Forelimb muscle (tissue), 1 donor: ENCODE measurements at places on chromosomes 11 and 22. TPM values are rescaled to one million over a fixed set of nuclear protein-coding genes. Genes with fewer than 3 reads are reported as not detected.

Gene KCNJ1
- polyA plus RNA-seq = 0.30 TPM

Gene OR10D3
- not detected for polyA plus RNA-seq

Gene MGAT3
- 3.5 TPM for polyA plus RNA-seq

Gene GPR83
- polyA plus RNA-seq = 0.23 TPM

Gene MSANTD4
- 16.2 TPM for polyA plus RNA-seq

Gene CD3D
- polyA plus RNA-seq = not detected

Gene PES1
- 46.2 TPM for polyA plus RNA-seq

Gene IPO7
- polyA plus RNA-seq = 97.8 TPM

DNA sequence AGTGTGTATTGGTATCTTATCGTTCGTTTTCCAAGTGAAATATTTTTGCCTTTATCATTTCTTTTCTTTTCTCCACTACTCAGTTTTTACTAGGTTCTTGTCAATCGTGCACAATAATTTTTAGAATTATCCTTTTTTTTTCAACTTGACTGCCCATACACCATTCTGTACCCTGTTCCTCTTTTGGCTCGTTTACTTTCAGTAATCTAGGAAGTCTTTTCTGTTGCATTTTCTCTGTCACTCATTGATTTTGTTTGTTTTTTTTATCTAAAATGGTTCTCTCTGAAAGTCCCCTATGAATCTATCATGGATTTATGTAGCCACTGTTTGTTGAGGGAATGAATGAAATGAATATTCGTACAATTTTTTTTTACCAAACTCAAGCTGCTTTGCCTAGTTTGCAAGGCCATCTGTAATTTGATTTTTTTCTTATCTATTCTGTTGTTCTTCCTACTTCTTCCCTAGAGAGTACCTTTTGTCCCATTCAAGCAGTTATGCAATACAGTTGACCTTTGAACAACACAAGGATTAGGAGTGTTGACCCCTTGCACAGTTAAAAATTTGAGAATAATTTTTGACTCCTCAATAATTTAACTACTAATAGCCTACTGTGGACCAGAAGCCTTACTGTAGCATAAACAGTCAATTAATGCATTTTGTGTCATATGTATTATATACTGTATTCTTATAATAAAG is 166.3 kb downstream of the TMEM135 start:
- DNase-seq = no peak

DNA sequence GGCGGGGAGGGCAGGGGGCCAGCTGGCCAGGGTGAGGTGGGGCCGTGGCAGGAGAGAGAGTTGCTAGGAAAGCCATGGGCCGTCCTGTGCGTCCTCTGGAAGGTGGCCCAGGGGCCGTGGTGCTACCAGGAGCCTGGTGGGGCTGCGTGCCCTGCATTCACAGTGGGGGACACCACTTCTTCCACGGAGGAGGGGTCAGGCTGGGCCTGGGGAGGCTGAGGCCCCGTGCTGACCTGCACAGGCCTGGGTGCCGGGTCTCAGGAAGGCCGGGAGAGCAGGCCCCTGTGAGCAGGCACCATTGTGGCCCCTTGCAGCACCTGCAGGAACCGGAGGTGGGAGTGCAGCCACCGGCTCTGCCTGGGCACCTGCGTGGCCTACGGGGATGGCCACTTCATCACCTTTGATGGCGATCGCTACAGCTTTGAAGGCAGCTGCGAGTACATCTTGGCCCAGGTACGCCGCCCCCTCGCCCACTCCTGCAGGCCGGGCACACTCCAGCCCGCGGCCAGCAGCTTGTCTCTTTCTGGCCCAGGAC is 12.0 kb downstream of the MUC5B start:
- no peak for DNase-seq

DNA sequence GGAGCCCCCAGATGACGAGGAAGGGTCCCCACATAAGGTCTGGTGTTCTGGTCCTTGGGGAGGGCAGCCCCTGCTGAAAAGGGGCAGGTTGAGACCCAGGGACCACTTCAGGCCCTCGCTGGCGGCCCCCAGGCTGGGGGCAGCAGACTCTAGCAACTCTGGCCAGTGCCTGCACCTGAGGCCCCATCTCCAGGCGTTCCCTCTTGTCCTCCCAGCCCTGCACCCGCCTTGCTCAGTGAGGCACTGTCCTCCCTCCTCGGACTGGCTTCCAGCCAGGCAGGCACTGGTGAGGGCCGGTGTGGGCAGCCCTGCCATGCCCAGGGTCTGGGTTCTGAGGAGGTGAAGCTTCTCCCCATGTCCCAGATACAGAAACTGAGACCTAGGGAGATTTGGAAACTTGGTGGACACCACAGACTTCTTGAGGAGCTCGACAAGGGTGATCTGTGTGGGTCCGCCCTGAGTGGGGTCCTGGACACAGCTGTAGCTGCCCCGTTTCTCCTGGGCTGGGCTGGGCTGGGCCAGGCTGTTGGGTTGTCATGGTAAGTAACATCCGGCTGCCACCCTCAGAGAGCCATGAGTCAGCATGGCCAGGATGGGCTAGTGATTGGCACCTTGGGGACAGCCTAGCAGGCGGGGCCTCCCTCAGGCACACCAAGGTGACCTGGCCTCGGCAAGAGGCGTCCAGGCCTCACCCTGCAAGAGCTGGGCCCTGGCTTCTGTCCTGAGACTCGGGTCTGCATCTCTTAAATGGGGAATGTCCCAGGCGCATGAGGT is 11.1 kb upstream of the PHLDA2 start:
- no peak for DNase-seq

DNA sequence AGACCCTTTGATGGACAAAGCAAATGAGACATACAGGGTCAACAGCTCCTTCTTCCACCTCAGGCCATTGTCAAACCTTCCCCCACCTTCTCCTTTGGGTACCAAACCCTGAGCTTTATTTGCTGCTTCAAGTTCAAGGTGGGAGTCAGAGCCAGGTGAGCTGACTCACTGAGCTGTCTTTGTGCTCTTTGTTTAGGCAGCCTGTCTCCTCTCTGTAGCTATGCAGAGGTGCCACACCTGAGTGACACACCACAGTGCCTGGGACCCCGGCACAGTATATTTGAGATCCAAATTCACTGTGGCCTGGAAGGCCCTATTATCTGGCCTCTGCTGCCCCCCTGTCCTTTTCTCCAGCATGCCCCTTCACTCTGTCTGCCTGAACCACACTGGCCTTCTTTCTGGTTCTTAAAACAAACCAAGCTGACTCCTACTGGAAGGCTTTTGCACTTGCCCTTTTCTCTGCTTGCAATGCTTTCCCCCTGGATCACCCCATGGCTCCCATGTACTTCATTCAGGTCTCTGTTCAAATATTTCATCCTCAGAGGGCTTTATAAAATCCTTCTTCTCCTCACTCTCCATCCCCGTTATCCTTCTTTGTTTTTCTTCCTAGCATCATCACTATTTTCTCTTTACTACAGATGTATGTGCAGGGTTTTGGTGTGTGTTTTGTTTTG is 16.1 kb downstream of the LMO2 start:
- DNase-seq = no peak

DNA sequence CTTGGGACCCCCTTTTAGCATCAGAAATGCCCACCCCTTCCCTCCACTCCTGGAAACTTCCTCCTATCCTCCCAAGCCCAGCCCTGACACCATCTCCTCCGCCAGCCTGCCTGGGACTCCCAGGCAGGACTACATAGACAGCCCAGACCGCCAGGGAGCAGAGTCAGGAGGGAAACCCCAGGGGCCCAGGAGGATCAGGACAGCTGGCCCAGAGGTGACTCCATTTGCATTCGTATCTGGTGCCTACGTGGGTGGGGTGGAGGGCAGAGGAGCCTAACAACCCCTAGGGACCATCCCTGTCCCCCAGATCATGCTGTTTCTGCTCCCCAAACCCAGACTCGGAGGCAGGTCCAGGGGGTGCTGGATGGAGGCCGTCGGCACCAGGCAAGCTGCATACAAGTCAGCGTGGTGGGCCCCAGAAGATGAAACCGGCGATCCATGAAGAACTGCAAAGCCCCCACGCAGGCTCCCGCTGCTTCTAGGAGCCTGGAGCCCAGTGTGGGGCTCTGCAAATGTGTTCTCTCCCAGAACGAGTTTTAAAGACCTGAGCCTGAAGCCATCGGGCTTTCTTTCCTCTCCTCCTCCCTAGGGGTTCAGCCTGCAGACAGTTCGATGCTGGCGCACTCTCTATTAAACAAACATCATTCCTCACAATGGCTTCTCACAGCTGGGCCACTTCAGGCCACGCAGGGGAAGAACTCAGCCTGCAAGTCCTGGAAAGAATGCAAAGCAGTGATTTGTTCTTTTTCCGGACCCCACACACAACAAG is 1506.8 kb downstream of the BRD1 start:
- peak; percentile 17 for DNase-seq

DNA sequence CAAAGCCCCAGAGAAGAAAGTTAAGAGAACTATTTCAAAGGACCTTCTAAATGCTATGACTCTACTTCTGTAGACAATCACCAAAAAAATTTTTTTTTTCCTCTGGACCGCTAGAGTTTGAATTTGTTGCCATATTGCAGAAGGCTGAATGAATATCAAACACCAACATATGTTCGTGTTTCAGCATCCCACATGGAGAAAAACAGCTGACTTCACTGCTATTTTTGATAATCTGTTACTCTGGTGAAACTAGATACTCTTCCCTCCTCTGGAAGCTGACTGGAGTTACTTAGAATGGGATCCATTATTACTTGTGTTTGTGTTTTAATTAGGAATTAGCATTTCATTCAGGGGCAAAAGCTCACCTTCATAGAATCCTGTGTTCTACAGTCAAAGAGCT is 447.0 kb downstream of the AASDHPPT start:
- DNase-seq = no peak

DNA sequence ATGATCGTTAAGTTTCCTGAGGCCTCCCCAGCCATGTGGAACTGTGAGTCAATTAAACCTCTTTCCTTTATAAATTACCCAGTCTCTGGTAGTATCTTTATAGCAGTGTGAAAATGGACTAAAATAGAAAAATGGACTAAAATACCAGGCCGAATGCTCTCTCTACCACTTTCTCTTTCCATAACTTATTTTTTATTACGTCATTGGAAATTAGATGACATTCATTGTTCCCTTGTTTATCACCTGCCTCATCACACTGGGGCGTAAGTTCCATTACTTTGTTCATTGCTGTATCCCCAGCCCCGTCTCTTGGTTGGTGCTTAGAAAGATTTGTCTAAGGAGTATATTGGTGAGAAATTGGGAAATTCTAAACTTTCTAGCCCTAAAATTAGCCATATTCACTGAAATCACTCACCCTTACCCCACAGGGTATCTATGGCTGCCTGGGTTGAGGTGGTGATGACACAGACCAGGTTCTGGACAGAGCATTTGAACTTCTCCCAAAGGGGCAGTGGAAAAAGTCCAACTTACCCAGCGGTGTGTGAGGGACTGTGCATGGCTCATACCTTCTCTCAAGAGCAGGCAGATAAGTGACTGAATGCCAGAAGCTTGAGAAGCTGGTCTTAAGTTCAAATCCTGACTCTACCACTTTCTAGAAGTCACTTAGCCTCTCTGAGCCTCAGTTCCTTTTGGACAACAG is 50.9 kb upstream of the TP53I11 start:
- no peak for DNase-seq

- no peak for DNase-seq
These were observed 81.8 kb upstream of the SYN3 start for GRCh38 chr22:33139937-33140336.

- DNase-seq = no peak
These were observed 138.8 kb downstream of the ARHGAP20 start for GRCh38 chr11:110573411-110573810.

- DNase-seq = no peak
These were observed 89.5 kb downstream of the GGTLC2 start for GRCh38 chr22:22733881-22734373.

- no peak for DNase-seq
These were observed 19.7 kb upstream of the NUP160 start for GRCh38 chr11:47867823-47868222.

GRCh38 chr11:23097891-23098290 is 237.6 kb upstream of the CCDC179 start:
- no peak for DNase-seq

GRCh38 chr11:35418282-35419183 is 825 bp downstream of the SLC1A2 start:
- DNase-seq = no peak

- no peak for DNase-seq
These were observed 1.1 kb downstream of the CHRM1 start for GRCh38 chr11:62919898-62920640.

- DNase-seq = no peak
These were observed 312.7 kb upstream of the B3GAT1 start for GRCh38 chr11:134724779-134725140.

DNA sequence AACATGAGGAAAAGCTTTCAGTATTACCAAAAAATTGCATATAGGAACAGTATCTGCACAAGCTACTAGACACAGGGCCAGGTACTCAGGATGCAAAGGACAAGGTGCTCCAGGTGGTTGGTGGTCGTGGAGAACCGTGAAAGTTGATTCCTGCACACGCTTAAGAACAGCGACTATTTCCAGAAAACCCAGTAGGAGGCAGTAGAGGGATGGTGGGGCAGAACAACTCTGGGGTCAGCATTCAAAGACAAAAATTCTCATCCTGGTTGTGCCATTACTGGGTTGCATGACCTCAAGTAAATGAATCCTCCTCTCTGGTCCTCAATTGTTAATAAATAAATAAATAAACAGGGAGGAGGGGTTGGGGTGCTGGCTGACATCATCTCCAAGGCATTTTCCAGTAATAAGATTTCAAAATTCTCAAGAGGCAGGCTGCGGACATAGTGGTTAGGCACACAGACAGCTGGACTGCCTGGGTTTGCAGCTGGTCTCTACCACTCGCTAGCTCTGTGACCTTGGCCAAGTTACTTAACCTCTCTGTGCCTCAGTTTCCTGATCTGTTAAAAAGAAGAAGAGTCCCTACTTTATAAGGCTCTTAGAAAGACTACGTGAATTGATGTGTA is 89.6 kb downstream of the ISX start:
- DNase-seq = no peak

GRCh38 chr11:80297858-80298632 is 857.2 kb upstream of the TENM4 start:
- no peak for DNase-seq

GRCh38 chr22:39496131-39496838 is 5.8 kb upstream of the MIEF1 start:
- DNase-seq = no peak

DNA sequence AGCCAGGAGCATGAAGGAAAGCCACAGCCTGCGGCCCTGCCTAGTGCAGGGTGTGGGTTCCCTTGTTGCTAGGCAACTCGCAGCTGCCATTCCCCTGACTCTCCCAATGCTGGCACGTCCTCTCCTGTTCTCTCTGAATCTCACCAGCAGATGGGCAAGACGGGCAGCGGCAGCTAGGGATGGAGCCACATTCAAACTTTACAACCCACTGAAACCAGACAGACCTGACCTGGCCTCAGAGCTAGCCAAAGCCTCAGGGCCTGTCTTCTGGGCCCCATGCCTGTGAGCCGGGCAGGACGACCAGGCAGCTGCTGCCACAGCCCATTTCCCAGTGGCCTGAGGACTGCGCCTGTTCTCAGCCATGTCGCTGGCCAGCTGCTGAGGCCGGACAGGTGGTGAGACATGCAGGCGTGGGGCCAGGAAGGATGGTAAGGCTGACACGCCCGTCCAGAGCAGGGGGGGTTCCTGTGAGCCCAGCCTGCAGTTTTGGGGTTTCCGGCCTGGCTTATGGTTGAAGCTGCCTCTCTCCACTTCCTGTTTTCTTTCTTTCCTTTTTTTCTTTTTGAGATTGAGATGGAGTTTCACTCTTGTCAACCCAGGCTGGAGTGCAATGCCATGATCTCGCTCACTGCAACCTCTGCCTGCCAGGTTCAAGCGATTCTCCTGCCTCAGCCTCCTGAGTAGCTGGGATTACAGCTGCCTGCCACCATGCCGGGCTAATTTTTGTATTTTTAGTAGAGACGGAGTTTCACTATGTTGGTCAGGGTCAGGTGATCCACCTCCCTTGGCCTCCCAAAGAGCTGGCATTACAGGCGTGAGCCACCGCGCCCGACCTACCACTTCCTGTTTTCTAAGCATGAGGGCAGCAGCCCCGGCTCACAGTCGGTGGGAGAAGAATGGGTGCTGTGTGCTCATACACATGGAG is 4.1 kb downstream of the SUN2 start:
- DNase-seq = no peak
